ENCODE measurements at places on chromosomes 13 and 19. TPM values are rescaled to one million over a fixed set of nuclear protein-coding genes. Genes with fewer than 3 reads are reported as not detected.

PSG7 gene
- polyA plus RNA-seq = not detected

- H3K4me1 ChIP-seq = no peaks in the 10 kb centered on the region
- no peaks in the 10 kb centered on the region for H3K27me3 ChIP-seq
- H3K36me3 ChIP-seq = peaks cover 8% of the 10 kb centered on the region
- H3K27ac ChIP-seq = no peak overlapping the region
Measured at GRCh38 chr13:94622344-94622743, 20.7 kb downstream of the GPR180 start.

DNA sequence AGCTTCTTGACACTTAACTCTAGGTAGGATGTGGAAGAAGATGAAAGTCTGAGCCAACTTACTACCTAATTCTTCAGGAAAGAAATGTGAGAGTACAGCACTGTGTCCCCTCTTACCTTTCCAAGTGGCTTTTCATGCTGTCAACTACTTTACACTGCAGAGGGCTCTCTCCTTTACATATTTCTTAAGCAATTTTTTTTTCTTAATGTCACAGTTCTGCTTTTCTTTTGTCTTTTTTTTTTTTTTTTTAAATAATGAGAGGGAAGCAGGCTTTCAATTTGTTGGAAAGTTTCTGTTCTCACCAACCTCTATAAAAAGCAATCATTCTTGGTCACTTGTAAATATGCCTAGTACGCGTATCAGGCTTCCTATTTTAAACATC, 212.7 kb upstream of the MIR17HG start:
- H3K36me3 ChIP-seq = no peaks in the 10 kb centered on the region
- H3K27ac ChIP-seq = no peak overlapping the region
- no peak for DNase-seq
- H3K27me3 ChIP-seq = no peaks in the 10 kb centered on the region

- H3K27ac ChIP-seq = no peak overlapping the region
- H3K36me3 ChIP-seq = no peaks in the 10 kb centered on the region
- no peak for DNase-seq
- H3K27me3 ChIP-seq = no peaks in the 10 kb centered on the region
- peaks cover 27% of the 10 kb centered on the region for H3K4me1 ChIP-seq
Measured at GRCh38 chr13:43072394-43072793, 49.0 kb downstream of the DNAJC15 start.

DNA sequence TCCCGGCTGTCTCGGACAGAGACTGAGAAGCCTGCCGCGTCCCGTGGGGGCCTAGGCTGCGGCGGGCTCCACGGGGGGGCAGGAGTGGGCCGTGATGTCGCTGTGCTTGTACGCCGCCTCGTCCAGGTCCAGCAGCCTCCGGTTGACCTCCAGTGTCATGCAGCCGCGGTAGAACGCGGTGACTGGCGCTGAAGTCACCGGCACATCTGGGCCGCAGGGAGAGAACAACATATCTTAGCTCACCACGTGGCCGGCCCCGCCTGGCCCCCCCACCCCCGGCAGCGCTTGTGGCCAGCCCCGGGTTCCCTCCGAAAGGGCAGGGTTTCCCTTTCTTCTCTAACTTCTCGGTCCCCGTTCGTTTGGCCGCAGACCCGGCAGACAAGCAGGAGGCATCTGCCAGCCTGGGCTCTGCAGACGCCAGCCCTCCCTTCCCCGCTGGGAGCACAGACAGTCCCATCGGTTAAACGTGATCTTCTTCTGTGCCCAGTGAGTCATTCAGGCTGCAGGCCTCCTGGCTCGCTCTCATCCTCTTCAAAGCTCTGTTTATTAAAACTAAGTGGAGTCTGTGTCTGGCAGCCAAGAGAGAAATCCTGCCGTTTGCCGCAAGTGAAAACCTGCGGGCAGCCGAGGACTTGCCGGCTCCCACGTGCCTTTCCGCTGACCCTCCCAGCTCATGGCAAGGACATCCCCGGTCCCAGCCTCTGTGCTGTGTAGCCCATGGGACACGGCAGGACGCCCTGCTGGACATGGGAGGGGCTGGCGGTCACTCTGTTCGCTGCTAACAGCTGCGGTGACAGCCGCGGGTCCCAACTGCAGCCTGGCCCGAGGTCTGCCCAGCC, 42.8 kb downstream of the GAS6 start:
- H3K4me1 ChIP-seq = peaks cover 9% of the 10 kb centered on the region
- no peaks in the 10 kb centered on the region for H3K36me3 ChIP-seq
- no peak for DNase-seq

DNA sequence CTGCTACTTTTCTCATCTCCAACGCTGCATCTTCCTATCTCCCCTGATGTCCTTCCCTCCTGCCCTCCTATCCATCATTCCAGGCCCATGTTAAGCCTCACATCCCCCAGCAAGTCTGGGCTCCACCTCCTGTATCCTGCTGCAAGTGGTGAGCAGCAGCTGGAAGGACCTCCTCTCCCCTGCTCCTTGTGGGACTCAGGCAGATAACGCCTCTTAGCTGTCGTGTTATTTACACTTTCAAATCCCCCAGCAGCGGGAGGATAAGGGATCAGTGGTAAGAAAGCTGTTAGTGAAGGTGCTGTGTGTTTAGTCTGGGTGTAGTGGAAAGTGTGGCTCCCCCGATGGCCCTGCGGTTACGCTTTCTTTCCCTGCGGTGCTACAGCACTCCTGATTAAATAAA, 211.9 kb downstream of the ZNF536 start:
- no peak overlapping the region for H3K27ac ChIP-seq
- no peaks in the 10 kb centered on the region for H3K4me1 ChIP-seq
- no peaks in the 10 kb centered on the region for H3K36me3 ChIP-seq
- H3K27me3 ChIP-seq = no peaks in the 10 kb centered on the region
- no peak overlapping the region for H3K4me3 ChIP-seq

DNA sequence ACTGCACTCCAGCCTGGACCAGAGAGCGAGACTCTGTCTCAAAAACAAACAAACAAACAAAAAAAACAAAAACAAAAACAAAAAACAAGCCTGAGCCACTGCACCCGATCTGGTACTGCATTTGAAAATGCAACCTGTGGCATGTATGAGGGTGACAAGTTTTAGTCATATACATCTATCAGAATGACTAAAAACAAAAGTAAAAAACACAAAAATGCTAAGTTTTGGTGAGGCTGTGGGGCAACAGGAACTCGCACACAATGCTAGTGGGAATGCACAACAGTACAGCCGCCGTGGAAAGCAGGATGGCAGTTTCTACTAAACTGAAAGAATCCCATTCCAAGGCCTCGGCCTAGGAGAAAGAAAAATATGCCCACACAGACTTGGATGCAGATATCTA, 7.8 kb downstream of the EBPL start:
- no peak overlapping the region for H3K27ac ChIP-seq
- H3K27me3 ChIP-seq = no peaks in the 10 kb centered on the region
- DNase-seq = no peak

- no peak for DNase-seq
- peaks cover 6% of the 10 kb centered on the region for H3K4me1 ChIP-seq
- no peak overlapping the region for H3K27ac ChIP-seq
- no peaks in the 10 kb centered on the region for H3K36me3 ChIP-seq
- H3K4me3 ChIP-seq = no peak overlapping the region
Measured at GRCh38 chr19:17618936-17619335, 63.5 kb downstream of the COLGALT1 start.

LYPD3 gene
- polyA plus RNA-seq = 5.9 TPM

PSG2 gene
- polyA plus RNA-seq = not detected

DNA sequence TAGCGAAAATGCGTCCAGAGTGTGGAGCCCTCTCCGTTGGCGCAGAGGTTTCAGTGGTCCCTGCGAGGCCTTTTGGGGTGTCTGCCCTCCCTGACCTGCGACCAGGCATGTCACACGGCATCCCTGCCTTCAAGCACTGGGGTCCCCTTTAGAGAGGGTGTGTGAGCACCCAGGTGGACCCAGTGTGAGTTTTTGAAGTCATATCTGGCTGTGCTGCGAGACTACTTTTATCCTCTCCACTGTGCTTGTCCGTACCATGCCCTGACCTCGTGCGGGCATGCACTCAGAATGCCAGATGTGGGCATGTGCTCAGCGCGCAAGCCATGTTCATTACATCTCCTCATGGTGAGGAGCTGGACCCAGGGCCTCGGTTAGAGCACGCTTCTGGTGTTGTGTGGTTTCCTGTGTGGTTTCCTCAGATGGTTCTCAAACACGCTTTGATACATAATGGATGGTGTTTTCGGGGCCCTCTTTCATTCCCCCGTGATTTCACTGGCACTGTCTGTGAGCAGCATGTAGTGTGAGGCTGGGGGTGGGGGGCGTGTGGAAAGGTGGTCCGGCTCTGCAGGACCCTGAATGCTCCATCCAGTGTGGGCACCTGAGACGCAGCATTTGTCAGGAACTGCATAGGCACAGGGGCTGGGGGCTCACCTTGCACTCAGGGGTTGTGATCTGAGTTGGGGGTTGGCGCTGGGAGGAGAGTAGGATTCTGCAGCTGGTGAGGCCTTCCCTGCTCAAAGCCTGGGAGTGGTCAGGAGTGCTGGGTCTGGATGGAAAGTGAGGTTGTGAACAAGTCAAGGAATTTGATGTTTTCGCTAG, 2.3 kb downstream of the TFDP1 start:
- no peak overlapping the region for H3K27ac ChIP-seq
- H3K36me3 ChIP-seq = peaks cover 7% of the 10 kb centered on the region
- peaks cover 24% of the 10 kb centered on the region for H3K4me1 ChIP-seq
- no peak for DNase-seq
- H3K27me3 ChIP-seq = no peaks in the 10 kb centered on the region

- H3K36me3 ChIP-seq = no peaks in the 10 kb centered on the region
- H3K4me3 ChIP-seq = no peak overlapping the region
- H3K27ac ChIP-seq = no peak overlapping the region
- H3K4me1 ChIP-seq = peaks cover 11% of the 10 kb centered on the region
- no peak for DNase-seq
- no peaks in the 10 kb centered on the region for H3K27me3 ChIP-seq
Measured at GRCh38 chr19:30696514-30696913, 324.3 kb downstream of the ZNF536 start.

C2CD4C gene
- not detected for polyA plus RNA-seq

ONECUT3 gene
- not detected for polyA plus RNA-seq

CRLF1 gene
- 0.70 TPM for polyA plus RNA-seq

- H3K4me3 ChIP-seq = no peak overlapping the region
- H3K27me3 ChIP-seq = no peaks in the 10 kb centered on the region
- no peak for DNase-seq
- peaks cover 33% of the 10 kb centered on the region for H3K4me1 ChIP-seq
Measured at GRCh38 chr19:49340069-49340864, 5.1 kb downstream of the CD37 start.

SIGLEC5 gene
- not detected for polyA plus RNA-seq

DNA sequence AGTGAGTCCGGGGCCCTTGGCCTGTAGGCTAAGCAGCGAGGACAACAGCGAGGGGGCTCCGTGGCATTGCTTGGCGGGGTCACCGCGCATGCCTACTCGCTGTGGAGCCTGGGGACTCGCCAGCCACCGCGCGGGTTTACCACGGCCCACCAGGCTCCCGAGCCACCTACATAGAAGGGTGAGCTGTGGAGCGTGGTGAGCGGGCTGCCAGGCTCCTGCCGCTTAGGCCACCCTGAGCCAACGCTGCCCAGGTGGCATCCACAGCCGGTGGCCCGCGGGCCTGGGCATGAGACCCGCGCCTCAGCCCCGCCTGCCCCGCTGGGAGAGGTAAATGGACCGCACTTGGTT, 31.2 kb downstream of the C1QTNF9 start:
- no peak overlapping the region for H3K27ac ChIP-seq
- H3K4me1 ChIP-seq = no peaks in the 10 kb centered on the region
- no peaks in the 10 kb centered on the region for H3K36me3 ChIP-seq
- H3K4me3 ChIP-seq = no peak overlapping the region
- no peak for DNase-seq
